Iris pigment epithelial cell (primary cell): ENCODE measurements at places on chromosomes 1 and 21.
A peak's percentile ranks its signal among the peaks of the same experiment; 100 is the strongest.

DNA sequence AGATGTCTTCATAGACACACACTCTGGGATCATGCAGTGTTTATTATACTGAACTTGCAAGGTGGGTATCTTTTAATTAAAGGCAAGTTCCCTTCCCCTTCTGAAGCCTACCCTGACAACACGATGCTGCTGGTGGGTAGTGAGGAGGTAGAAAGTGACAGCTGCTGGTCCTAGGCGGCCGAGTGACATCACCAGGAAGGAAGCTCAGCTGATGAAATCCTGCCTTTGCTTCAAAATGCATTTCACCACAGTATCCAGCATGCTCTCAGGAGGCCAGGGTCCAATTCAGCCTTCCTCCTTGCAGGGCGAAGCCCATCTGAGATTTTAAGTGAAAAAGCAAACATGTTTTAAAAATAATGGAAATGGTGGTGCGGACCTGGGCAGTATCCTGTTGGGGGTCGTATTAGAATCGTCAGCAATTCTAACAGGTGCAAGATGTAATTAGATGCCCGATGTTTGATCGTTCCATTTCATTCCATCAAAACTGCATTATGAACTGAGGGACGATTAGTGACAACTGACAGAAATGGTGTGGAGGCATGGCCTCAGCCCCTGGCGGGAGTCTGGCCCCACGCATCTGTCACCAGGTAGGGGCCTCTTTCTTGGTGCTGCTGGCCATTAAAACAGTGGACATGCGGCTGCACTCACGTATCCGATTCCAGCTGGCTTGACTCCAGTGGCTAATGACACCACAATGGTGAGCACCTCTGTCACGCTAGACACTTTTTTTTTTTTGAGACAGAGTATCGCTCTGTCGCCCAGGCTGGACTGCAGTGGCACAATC lies 324.8 kb upstream of the C1orf174 start:
- no peak for DNase-seq

- peak; percentile 15 for DNase-seq
Measured at GRCh38 chr1:119732465-119733168, 20.9 kb downstream of the PHGDH start.

- no peak for DNase-seq
Measured at GRCh38 chr1:48115835-48116234, 106.7 kb upstream of the SLC5A9 start.

- DNase-seq, result no peak
Measured at GRCh38 chr1:202159534-202160371, 649 bp downstream of the PTPN7 start.

GRCh38 chr1:15680561-15681348 lies 3.4 kb upstream of the PLEKHM2 start:
- peak; percentile 98 for DNase-seq

DNA sequence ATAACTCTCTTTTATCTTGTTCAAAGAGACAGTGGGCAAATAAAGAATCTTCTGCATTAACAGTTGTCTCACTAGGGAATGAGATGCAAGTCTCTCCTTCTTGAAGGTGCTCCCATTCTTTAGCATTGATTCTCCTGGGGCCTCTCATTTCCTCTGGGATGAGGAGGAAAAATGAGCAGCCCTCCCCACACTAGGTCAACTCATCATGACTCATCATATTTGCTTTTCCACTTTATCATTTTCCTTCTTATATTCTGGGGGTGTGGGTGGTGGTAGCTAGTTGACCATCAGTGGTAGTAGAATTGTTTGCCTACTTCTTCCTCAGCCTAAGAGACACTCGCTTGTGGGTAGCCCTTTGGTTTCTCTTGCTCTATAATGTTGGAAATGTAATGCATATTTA lies 182.0 kb upstream of the C1orf87 start:
- peak; percentile 24 for DNase-seq

- DNase-seq, result no peak
Measured at GRCh38 chr1:71038942-71039341, 8.7 kb downstream of the PTGER3 start.

- peak; percentile 93 for DNase-seq
Measured at GRCh38 chr1:53592521-53592982, 133.4 kb downstream of the DMRTB1 start.

DNA sequence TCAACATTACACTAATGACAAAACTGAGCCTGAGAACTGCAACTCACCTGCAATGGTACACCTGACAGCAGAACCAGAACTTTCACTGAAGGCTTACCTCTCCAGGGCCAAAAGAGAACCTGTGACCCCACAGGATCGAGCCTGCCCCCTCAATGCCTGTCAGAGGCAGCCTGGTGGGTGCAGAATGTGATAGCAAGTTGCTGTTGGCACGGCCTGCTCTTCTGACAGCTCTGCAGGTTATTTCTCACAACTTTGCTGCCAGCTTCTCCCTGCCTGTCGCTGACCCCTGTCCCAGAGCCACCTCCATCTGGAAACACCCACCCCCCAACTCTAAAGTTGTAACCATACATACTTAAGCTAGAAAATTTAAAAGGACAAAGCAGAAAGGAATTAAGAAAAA lies 35.2 kb downstream of the HIVEP3 start:
- no peak for DNase-seq

GRCh38 chr1:2799811-2800663 lies 1.5 kb downstream of the TTC34 start:
- DNase-seq, result no peak

DNA sequence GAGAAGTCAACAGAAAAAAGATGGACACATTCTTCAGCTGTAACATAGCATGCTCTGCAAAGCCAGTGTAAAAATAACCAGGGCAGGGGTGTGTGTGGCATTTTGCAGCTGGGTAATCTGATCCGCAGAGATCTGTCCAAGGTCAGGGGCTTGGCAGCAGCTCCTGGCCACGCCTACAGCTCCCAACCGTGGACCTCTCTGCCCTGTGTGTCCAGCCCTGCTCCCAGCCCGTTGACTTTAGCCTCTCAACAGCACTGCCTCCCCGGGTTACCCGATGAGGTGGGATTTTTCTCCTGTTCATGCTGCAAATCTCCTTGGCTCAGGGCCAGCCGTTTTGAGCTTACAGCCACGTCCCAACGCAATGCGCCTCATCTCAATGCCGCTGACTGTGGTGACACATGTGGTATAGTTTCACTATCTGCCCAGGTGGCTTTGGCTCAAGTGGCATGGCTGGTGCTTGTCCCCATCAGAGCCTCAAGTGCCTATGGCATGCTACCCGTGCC lies 68.1 kb downstream of the VWA5B1 start:
- DNase-seq, result peak; percentile 56

- no peak for DNase-seq
Measured at GRCh38 chr1:174942547-174943255, 57.0 kb upstream of the CACYBP start.

GRCh38 chr1:31798433-31799195 lies 17.2 kb downstream of the SPOCD1 start:
- DNase-seq, result peak; percentile 84

DNA sequence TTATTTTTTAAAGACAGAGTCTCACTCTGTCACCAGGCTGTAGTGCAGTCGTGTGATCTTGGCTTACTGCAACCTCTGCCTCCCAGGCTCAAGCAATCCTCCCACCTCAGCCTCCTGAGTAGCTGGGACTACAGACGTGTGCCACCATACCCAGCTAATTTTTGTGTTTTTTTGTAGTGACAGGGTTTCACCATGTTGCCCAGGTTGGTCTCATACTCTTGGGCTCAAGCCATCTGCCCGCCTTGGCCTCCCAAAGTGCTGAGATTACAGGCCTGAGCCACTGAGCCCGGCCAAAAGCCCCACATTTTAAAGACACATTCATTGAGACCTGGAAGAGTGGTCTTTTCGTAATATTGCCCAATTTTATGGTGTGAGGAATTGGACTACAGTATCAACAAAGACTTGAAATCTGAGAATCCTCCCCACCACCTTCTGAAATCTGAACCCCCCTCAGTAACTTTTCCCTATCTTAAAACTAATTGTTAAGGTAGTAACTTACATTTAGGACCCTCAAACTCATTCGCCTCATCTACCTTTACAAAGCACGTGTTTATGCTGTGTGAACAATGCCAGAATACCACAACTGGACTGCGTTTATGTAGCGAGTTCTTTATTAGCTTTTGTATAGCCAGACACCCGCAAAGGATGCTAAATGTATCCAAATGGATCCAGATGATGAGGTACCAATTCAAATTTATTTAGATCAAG lies 2.7 kb downstream of the ERRFI1 start:
- DNase-seq, result peak; percentile 20

GRCh38 chr1:167776616-167777268 lies 55.0 kb downstream of the MPZL1 start:
- no peak for DNase-seq

DNA sequence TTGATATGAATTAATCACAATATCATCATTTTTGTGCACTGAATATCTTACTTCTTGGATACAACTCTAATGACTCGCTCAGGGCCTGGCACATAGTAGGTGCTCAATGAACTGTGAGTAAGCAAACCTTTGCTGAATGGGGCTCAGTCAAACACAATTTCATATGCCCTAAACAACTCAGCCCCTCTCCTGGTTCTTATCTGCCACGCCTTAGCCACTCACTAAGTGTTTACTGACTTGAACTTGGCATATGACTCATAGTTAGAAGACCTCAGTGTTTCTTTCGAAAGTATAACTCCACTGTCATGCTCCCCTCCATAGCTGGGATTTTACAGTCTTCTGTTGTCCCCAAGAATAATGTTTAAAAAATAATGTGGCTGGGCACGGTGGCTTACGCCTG lies 4.8 kb upstream of the IFNLR1 start:
- DNase-seq, result peak; percentile 83

DNA sequence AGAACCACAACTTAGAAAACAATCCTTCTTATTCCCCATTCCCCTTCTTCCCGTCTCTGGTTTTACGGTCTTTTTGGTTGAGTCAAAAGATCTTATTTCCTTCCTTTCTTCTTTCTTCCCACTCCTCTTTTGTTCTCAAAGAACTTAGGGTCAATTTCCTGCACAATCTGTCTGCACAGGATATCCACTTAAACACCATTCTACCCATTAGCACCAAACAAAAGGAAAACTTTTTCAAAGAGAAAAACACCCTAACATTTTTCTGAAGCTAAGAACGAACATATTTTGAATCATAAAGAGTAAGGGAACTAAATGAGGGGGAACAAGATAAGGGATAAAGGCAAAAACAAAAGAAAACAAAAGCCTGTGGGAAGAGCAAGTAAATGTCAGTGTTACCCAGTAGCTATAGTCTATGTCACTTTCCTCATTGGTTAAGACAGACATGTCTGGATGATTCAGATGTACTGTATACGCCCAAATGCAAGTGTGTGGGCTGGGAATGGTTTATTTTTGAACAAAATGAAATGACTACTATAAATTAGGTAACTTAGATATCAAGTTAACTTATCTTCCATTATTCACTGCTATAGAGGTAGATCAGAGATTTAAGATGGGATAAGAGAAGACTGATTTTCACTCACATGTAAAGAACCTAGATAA lies 59.9 kb downstream of the TOR3A start:
- peak; percentile 90 for DNase-seq

- no peak for DNase-seq
Measured at GRCh38 chr21:38367646-38368045, 110.9 kb downstream of the KCNJ15 start.

- peak; percentile 62 for DNase-seq
Measured at GRCh38 chr1:155320661-155321617, at the start of gene RUSC1. Gene RUSC1 (plus strand): TSS chr1:155320894. CDS start chr1:155321774, 880 bp downstream.

- no peak for DNase-seq
Measured at GRCh38 chr1:223226271-223226670, 83.2 kb upstream of the TLR5 start.

GRCh38 chr1:44661781-44662682 lies 12.2 kb downstream of the TMEM53 start:
- no peak for DNase-seq

- DNase-seq, result peak; percentile 54
Measured at GRCh38 chr1:50620680-50621329, 197.6 kb upstream of the DMRTA2 start.

GRCh38 chr21:42597487-42598158 lies 55.8 kb upstream of the PDE9A start:
- DNase-seq, result no peak

DNA sequence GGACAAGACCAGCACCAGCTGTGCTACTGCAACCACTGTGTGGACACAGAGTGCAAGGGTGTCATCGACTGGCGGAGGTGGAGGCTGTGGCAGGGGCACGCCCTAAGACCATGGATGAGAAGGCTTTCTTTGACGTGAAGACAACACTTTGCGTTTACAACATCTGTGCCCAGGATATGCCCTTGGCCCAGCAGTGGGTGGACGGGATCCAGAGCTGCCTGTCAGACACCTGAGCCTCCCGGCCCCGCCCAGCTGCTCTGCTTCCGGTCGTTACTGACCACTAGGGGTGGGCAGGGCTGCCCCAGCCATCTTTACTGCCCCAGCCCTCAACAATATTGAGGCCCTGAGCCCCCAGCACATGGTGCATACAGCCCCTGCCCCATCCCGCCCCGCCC lies 21.4 kb upstream of the NPPB start:
- no peak for DNase-seq

- no peak for DNase-seq
Measured at GRCh38 chr1:113861641-113862040, 9.9 kb downstream of the PTPN22 start.
